Ovary (tissue), 10 donors: ENCODE measurements at places on chromosomes 1 and 21. TPM values are rescaled to one million over a fixed set of nuclear protein-coding genes. Genes with fewer than 3 reads are reported as not detected.

Gene CD1C
- total RNA-seq, result 0.28 TPM

Gene UBE2J2
- total RNA-seq, result 51.9 TPM

Gene PTPRC
- total RNA-seq, result 8.8 TPM

Gene PTGER3
- 7.8 TPM for total RNA-seq

Gene AUNIP
- 0.45 TPM for total RNA-seq

Gene ADAMTS5
- 19.7 TPM for total RNA-seq

Gene GBP7
- not detected for total RNA-seq

Gene CACYBP
- 68.3 TPM for total RNA-seq

Gene CITED4
- total RNA-seq, result 39.7 TPM

Gene CRYBG2
- not detected for total RNA-seq

Gene CD5L
- not detected for total RNA-seq

Gene B4GALT3
- 35.1 TPM for total RNA-seq

- H3K27ac ChIP-seq, result no peak overlapping the region
- H3K27me3 ChIP-seq, result no peaks in the 10 kb centered on the region
- DNase-seq, result no peak
- no peaks in the 10 kb centered on the region for H3K36me3 ChIP-seq
- no peak overlapping the region for H3K4me3 ChIP-seq
- no peaks in the 10 kb centered on the region for H3K4me1 ChIP-seq
Observed at GRCh38 chr1:66433611-66434010, 100.3 kb upstream of the SGIP1 start.

DNA sequence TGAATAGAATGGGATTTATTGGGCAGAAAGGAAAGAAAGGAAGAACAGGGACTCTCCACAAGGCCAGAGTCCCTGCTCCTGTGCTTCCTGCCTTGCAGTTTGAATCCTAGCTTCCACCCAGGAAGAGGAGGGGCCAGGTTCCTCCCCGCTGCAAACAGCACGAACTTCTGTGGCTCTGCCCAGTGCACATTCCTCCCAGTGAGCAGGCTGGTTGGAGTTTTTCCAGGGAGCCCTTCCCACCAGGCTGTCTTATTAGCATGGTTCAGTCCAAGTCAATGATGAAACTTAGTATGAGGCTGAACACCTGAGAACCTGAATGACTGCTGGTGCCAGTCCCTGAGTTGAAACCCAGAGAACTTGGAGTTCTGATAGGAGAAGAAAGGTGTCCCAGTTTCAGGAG is 247.2 kb downstream of the DUSP10 start:
- H3K36me3 ChIP-seq, result no peaks in the 10 kb centered on the region
- no peak for DNase-seq
- no peaks in the 10 kb centered on the region for H3K4me1 ChIP-seq
- no peak overlapping the region for H3K27ac ChIP-seq
- H3K4me3 ChIP-seq, result no peak overlapping the region

- H3K27me3 ChIP-seq, result no peaks in the 10 kb centered on the region
- no peaks in the 10 kb centered on the region for H3K4me1 ChIP-seq
Observed at GRCh38 chr1:185426848-185427247, 109.8 kb upstream of the IVNS1ABP start.

GRCh38 chr1:98437011-98437410 is 224.5 kb upstream of the SNX7 start:
- H3K27me3 ChIP-seq, result no peaks in the 10 kb centered on the region
- H3K4me3 ChIP-seq, result no peak overlapping the region
- H3K36me3 ChIP-seq, result no peaks in the 10 kb centered on the region
- H3K4me1 ChIP-seq, result no peaks in the 10 kb centered on the region

GRCh38 chr1:53524428-53525375 is 65.5 kb downstream of the DMRTB1 start:
- no peaks in the 10 kb centered on the region for H3K36me3 ChIP-seq
- no peaks in the 10 kb centered on the region for H3K27me3 ChIP-seq
- DNase-seq, result peak; percentile 68
- H3K4me1 ChIP-seq, result peaks cover 15% of the 10 kb centered on the region

GRCh38 chr1:194081444-194081843 is 895.0 kb upstream of the B3GALT2 start:
- H3K36me3 ChIP-seq, result no peaks in the 10 kb centered on the region
- no peaks in the 10 kb centered on the region for H3K27me3 ChIP-seq
- no peak overlapping the region for H3K27ac ChIP-seq
- no peak for DNase-seq
- no peak overlapping the region for H3K4me3 ChIP-seq
- no peaks in the 10 kb centered on the region for H3K4me1 ChIP-seq

DNA sequence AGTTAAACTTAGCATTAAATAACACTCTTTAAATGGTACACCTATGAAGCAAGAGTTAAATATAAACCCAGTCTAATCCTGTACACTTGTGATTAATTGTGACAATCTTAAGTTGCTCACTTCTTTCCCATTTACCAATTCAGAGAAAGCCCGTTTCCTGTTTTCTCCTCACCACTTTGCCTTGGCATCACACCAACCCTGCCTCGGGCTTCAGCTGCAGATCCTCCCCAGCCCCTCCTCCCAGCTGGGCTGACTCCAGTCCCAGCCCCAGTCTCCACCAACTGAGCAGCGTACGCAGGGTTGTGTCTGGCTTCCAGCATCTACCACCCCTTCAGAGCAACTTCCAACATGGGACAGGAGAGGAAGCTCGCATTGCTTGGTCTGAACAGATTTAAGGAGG is 4.1 kb downstream of the PYCR2 start:
- H3K4me3 ChIP-seq, result no peak overlapping the region
- H3K27me3 ChIP-seq, result no peaks in the 10 kb centered on the region
- H3K36me3 ChIP-seq, result no peaks in the 10 kb centered on the region
- H3K4me1 ChIP-seq, result peaks cover 8% of the 10 kb centered on the region
- peak; percentile 53 for DNase-seq

- no peak overlapping the region for H3K4me3 ChIP-seq
- H3K27ac ChIP-seq, result no peak overlapping the region
- no peaks in the 10 kb centered on the region for H3K27me3 ChIP-seq
Observed at GRCh38 chr1:33609739-33610138, 137.3 kb downstream of the ZSCAN20 start.

- H3K36me3 ChIP-seq, result no peaks in the 10 kb centered on the region
- H3K27ac ChIP-seq, result no peak overlapping the region
- DNase-seq, result no peak
- no peaks in the 10 kb centered on the region for H3K4me1 ChIP-seq
- H3K27me3 ChIP-seq, result no peaks in the 10 kb centered on the region
Observed at GRCh38 chr1:84743896-84744295, 53.6 kb upstream of the SSX2IP start.

DNA sequence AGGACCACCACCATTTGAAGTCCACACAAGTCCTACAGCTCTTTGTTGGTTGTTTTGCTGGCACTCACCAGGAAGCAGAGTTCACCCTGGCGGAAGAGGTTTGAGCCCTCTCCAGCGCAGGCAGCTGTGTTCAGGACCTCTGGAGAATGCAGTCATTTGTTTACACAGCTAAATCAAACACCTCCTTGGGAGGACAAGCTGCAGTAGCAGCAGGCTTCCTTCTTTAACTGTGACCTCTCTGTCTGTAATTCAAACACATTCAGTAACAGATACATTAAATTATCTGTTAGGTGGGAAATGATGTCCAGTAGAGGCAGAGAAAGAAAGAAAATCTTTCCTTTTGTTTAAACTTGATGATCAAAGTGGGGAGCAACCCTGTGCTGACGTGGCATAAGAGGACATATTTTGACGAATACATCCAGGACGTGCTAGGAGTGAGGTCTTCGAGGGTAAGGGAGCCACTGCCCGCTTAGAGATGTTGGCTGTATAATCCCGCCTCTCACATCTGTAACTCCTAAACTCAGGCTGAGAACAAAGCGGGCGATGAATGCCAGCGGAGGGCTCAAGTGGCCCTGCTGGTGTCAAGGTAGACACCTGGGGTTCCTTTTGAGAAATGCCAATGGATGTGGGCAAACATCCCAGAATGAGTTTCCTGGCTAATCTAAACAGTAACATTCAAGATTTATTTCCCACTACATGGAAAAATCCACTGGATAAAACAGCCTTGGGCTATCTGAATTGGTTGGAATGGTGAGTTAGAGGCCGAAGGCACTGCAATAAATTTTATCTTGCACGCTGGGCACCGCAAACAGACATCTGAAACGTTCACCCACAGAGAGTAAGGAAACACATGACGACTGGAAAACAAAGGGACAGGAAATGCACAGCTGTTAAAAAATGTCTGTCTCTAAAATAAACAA is 51.7 kb downstream of the ABCA4 start:
- H3K4me3 ChIP-seq, result no peak overlapping the region
- DNase-seq, result peak; percentile 46
- peaks cover 7% of the 10 kb centered on the region for H3K4me1 ChIP-seq
- no peaks in the 10 kb centered on the region for H3K36me3 ChIP-seq

DNA sequence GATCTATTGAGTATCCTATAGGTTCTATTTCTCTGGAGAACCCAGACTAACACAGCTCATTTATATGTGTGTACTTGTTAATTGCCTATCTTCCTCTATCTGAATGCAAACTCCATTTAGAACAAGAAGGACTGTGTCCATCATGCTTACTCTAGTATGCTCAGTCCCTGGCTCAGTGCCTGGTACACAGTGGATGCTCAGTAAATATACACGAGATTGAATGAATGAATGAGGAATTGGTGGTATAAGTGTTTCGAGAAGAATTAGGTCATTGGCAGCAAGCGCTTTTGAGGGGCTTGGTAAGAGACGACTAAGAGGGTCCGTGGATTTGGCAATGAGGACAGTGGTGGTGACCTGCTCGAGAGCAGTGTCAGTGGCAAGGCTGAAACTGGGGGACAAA is 112.5 kb downstream of the CSMD2 start:
- no peaks in the 10 kb centered on the region for H3K27me3 ChIP-seq
- H3K36me3 ChIP-seq, result no peaks in the 10 kb centered on the region
- no peaks in the 10 kb centered on the region for H3K4me1 ChIP-seq
- H3K27ac ChIP-seq, result no peak overlapping the region

DNA sequence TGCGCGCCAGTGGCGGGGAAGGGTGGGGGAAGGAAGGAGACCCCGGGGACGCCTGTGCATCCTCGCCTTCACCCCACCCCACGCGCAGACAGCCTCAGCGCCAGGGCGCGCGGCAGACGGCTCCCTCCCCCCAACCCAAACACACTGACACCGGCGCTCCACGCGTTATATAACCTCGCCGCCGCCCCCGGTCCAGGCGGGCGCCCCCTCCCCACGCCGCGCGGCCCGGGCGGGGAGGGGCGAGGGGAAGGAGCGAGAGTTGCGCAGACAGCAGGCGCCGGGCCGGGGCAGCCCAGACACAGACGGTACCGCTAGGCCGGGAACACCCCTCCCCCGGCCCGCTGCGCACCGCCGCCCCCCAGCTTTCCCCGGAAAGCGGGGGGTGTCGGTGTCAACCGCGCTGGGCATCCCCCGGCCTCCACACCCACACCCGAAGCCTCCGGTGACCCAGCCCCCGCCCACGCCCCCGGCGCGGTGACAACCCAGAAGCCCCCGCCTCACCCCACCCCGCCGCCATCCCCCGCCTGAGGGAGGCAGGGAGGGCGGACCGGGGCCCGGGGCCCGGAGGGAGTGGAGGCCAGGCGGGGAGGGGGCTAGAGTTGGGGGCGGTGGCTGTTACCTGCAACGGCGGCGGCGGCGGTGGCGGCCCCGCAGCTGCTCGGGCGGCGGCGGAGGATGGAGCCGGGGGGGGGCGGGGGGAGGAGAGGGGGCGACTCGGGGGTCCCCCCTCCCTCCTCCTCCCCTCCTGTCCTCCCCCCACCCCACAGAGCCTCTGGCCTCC is 432 bp downstream of the AKT3 start:
- H3K36me3 ChIP-seq, result no peaks in the 10 kb centered on the region
- H3K4me3 ChIP-seq, result peak overlapping the region; percentile 62
- H3K27me3 ChIP-seq, result no peaks in the 10 kb centered on the region
- peak overlapping the region; percentile 100 for H3K27ac ChIP-seq
- no peaks in the 10 kb centered on the region for H3K4me1 ChIP-seq
- DNase-seq, result peak; percentile 83

DNA sequence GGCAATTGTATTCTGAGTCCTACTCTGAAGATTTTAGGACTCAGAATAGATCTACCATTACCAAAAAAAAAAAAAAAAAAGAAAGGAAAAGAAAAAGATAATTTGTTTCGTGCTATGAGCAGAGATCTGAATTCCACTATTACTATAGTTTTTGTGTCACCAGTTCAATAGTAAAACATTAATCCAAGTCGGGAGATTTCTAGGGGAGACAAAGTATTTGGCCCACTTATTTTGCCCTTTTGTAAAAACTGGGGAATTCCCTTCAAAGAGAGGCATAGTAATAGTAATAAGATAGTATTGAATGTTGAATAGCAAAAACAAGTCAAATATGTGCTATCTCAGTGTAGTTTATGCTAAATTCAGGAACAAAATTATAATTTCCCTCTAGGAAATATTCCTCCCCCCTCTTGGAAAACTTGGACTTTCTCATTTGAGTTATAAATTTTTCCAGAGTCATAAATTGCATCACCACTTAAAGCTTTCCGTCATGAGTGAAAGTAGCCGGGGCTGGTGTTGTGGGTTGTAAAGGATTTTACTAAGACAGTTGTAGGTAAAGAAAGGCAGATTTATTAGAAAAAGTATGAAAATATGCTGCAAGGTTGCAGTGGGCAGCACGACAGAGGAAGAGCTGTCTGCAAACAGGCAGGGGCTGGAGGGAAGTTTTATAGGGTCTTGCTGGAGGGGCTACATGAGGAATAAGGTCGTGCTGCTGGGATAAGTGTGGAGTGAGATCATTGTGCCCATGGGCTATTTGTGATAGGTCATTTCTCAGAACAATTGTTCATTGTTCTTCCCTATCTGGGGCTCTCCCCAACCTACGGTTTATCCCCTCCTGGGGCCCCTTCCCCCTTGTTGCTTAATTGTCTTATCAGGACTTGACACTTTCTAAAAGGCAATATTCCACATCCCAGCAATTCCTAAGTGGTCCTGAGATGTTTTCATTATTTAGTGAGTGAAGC is 1009.9 kb downstream of the PLA2G4A start:
- DNase-seq, result no peak
- H3K4me3 ChIP-seq, result no peak overlapping the region
- H3K27ac ChIP-seq, result no peak overlapping the region

GRCh38 chr1:118821801-118822200 is 166.3 kb downstream of the TBX15 start:
- H3K27me3 ChIP-seq, result no peaks in the 10 kb centered on the region
- DNase-seq, result no peak
- no peaks in the 10 kb centered on the region for H3K36me3 ChIP-seq
- no peak overlapping the region for H3K4me3 ChIP-seq
- H3K4me1 ChIP-seq, result no peaks in the 10 kb centered on the region
- no peak overlapping the region for H3K27ac ChIP-seq

GRCh38 chr1:241767737-241768136 is 80.3 kb upstream of the EXO1 start:
- no peak for DNase-seq
- H3K27me3 ChIP-seq, result no peaks in the 10 kb centered on the region
- no peaks in the 10 kb centered on the region for H3K36me3 ChIP-seq
- no peaks in the 10 kb centered on the region for H3K4me1 ChIP-seq
- no peak overlapping the region for H3K27ac ChIP-seq

DNA sequence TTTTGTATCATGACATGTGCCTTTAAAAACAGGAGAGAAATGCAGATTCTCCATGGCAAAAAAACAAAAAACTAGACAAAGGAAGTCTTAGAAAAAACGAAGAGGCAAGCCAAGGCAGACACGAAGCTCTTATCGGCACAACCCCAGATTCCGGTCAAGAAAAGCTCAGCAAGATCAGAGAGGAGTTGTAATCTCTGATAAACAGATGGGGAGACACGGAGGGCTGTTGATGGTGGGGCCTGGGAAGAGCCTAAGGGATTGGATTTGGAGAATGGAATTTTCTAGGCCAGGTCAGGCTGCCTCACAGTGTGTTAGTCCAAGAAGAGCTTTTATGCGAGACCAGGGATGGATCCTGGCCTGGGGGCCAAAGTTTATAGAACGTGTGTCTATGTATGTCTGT is 96.2 kb upstream of the AKT3 start:
- no peak overlapping the region for H3K4me3 ChIP-seq
- no peaks in the 10 kb centered on the region for H3K27me3 ChIP-seq
- no peaks in the 10 kb centered on the region for H3K36me3 ChIP-seq
- no peak overlapping the region for H3K27ac ChIP-seq
- DNase-seq, result no peak
